ENCODE measurements at places on chromosomes 3 and 15. TPM values are rescaled to one million over a fixed set of nuclear protein-coding genes. Genes with fewer than 3 reads are reported as not detected.

IL12A gene
- total RNA-seq = 0.76 TPM

SNTN gene
- not detected for total RNA-seq

PLA2G4E gene
- not detected for total RNA-seq

FOXB1 gene
- not detected for total RNA-seq

TMEM207 gene
- total RNA-seq = not detected

TLR9 gene
- 0.06 TPM for total RNA-seq

CCDC12 gene
- 36.8 TPM for total RNA-seq

DUOXA1 gene
- total RNA-seq = not detected

RHCG gene
- total RNA-seq = under 0.01 TPM

SIAH2 gene
- total RNA-seq = 8.4 TPM
